ENCODE measurements at places on chromosomes 3 and 15.
A peak's percentile ranks its signal among the peaks of the same experiment; 100 is the strongest.

DNA sequence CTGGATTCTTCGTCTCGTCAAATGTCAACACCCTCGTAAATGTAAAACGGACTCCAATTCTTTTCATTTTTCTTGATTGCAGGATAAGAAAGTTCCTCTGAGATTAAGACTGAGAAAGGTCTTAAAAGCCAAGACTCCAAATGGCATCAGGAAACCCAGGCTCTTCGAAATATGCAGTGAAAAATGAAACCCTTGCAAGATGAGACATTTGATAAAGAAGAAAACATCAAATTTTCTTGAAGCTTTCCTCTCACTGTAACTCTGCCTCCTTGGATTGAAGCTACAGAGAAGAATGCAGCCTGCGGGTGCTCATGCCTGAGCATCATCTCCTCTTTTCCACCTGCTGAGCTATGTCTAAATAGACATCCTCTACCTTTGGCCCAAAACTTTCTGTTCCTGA is 342.4 kb upstream of the THBS1 start:
- DNase-seq = no peak

DNA sequence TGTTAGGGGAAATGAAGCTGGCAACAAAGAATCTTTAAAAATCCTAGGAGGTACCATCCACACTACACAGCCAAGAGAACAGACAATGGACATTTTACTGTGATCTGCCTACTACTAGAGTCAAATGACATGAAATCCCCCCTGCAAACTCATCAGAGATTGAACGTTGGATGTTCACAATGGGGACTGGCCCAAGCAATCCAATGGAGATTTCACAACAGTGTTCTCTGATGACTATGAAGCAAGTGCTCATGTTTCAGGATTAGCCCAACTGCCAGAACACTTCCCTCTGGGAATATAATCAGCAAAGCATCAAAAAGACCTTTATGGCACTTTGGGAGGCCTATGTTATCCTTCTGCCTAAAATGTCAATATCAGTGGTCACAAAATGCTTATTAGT is 97.8 kb downstream of the IGSF11 start:
- DNase-seq = no peak

GRCh38 chr3:27584874-27585273 is 100.7 kb upstream of the SLC4A7 start:
- DNase-seq = no peak

- no peak for DNase-seq
Observed at GRCh38 chr3:49173792-49174170, 2.4 kb downstream of the KLHDC8B start.

DNA sequence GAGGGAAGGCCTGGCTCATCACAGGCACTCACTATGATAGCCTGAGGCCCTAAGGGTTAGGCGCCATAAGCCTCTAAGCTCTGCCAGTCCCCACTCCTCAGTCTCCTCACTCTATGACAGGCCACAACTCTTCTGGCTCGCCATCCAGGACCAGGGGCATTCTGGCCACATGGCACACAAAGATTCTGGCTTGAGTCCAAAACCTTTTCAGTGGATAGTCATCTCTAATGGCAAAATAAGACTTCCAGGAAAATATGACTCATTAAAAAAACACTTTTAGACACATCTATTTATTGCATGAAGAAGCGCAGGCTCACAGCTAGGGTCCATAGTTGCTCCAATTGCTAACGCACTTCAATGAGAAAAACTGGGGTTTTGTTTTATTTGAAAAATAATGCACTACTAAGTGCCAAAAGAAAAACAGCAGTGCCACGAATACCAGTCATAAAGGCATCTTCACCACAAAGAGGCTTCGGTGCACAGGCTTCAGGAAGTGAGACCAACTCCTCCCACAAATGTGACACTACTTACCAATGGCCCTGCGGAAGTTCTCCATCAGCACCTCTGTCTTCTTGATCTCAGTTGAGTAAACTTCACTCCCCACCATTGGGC is 11.1 kb downstream of the RUVBL1 start:
- DNase-seq = peak; percentile 28

DNA sequence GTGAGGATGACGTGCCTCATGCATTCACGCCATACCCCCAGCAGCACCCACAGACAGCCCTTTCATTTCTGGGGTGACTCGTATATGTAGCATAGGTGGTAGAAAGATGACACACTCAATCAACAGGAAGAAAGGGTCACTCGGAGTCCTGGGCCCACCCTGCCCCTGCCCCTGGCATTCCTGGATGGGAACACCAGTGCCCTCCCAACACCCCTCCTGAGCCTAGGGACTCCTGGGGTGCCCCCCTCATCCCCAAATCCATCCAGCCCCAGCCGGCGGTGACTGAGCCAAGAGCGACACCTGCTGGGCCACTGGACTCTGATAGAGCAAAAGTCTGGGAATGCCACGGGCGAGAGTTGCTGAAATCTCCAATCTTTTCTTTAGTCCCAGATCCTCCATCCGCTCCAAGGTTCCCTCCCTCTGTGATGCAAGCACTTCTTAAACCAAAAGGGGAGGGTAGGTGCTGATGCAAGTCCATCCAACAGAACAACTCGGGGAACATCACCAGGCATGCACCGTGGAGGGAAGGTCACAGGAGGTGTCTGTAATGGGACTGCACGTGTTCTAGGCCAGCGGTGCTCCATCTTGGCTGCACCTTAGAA is 31.1 kb downstream of the ACAN start:
- peak; percentile 16 for DNase-seq

Data from activated naive CD8-positive, alpha-beta T cell treated with anti-CD3 and anti-CD28 coated beads, Interleukin-2, amount 50 U/mL, for 24 hours (primary cell).